ENCODE measurements at places on chromosomes 12 and 14.

DNA sequence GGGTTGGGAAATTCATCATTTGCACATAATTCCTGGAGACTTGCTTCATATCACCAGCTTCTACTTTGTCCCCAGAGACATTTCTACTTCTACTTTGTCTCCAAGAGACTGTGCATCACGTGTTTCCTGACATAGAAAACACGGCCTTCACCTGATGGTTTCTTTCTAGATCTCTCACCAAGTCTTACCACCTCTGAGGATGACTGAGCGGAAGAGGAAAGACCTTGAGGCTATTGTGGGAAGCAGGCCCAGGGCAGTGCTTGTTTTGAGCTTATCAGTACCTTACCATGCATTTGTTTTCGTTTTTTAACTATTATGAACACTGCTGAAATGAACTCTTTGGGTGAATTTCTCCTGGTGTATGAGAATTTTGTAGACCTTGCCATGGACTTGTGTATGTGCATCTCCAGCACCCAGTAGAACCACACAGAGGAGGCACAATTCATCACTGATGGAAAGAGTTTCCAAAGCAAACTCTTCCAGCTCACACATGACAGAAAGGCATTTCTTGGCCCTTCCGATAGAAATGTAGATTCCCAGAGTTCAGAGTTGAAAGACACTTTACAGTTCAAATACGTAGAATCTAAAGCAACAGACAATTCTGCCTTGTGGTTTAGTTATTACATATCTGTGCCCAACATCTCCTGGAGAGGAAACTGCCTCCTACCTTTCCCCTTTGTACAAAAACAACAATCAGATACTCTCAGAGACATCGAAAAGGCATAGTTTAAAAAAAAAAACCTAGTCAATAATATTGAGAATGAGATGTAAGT, 434.7 kb downstream of the FUT8 start:
- no peak overlapping the region for H3K4me3 ChIP-seq
- H3K36me3 ChIP-seq = no peaks in the 10 kb centered on the region
- H3K27ac ChIP-seq = no peak overlapping the region
- peaks cover 9% of the 10 kb centered on the region for H3K4me1 ChIP-seq
- H3K27me3 ChIP-seq = peaks cover 5% of the 10 kb centered on the region

DNA sequence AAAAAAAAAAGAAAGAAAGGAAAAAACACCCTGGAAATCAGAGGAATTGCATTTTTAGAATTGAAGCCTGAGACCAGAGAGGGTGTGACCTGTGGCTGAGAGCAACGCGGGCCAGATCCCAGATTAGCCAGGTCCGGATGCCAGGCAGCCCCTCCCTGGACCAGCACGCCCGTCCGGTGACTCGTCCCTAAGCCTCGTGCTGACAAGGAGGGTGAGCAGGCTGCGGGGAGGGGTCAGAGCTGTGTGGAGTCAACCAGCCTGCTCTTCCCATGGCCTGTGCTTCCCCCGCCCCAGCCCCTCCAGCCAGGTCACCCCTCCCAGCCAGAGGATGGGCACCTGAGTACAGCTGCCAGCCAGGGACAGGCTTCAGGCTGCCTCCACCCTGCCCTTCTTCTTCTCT, 4.2 kb upstream of the KLC1 start:
- no peaks in the 10 kb centered on the region for H3K36me3 ChIP-seq
- no peaks in the 10 kb centered on the region for H3K27me3 ChIP-seq
- no peak for DNase-seq
- peaks cover 38% of the 10 kb centered on the region for H3K4me1 ChIP-seq

DNA sequence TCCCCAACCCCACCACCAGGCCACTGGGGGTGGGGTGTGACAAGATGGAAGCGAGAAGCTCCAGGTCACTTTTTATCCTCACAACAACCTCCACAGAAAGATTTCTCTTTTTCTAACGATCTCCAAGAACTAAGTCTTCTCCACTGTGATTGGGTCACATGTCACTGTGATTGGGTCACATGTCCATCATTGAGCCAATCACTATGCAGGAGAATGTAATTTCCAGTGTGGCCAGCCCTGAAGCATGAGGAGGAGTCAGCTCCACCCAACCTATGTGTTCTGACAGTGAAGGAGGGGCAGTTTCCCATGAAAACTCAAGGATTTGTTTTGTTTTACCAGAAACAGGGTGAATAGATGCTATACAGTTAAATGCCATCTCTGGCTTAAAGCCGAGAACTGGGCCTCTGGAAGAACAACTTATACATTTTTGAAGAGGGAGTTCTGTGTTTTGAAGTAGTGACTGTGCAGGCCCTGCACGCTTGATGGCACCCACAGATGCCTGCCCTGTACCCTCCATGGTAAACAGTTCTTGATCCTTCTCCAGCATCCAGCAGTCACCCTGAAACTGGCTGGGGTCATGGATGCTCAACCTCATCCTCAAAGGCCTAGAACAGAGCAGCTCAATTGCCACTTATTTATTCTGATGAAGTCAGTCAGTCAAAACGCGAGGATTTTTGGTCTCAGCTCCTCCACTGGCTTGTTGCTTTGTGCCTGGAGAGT, 180.4 kb upstream of the BMP4 start:
- H3K27ac ChIP-seq = no peak overlapping the region
- DNase-seq = no peak
- H3K27me3 ChIP-seq = no peaks in the 10 kb centered on the region
- H3K36me3 ChIP-seq = no peaks in the 10 kb centered on the region
- no peaks in the 10 kb centered on the region for H3K4me1 ChIP-seq
- no peak overlapping the region for H3K4me3 ChIP-seq

DNA sequence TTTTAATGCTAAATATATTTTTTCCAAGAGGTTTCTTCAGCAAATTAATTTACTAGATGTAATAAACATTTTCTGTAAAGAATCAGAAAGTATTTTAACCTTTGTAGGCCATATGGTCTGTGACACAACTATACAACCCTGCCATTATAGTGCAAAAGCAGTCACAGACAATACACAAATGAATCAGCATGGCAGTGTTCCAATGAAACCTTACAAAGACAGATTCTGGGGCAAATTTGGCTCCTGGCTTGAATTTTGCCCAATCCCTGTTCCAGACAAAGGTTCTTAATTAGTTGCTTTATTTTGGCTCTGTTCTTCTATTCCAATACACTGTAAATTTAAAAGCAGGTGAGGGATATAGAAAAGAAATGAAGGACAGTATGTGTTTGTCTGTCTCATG, 352.5 kb downstream of the C12orf50 start:
- no peaks in the 10 kb centered on the region for H3K36me3 ChIP-seq
- no peak overlapping the region for H3K27ac ChIP-seq
- H3K4me1 ChIP-seq = no peaks in the 10 kb centered on the region
- no peak overlapping the region for H3K4me3 ChIP-seq

GRCh38 chr12:34109390-34109789, 87.1 kb downstream of the ALG10 start:
- H3K36me3 ChIP-seq = no peaks in the 10 kb centered on the region
- no peak overlapping the region for H3K27ac ChIP-seq
- no peak for DNase-seq
- peaks cover 30% of the 10 kb centered on the region for H3K27me3 ChIP-seq

DNA sequence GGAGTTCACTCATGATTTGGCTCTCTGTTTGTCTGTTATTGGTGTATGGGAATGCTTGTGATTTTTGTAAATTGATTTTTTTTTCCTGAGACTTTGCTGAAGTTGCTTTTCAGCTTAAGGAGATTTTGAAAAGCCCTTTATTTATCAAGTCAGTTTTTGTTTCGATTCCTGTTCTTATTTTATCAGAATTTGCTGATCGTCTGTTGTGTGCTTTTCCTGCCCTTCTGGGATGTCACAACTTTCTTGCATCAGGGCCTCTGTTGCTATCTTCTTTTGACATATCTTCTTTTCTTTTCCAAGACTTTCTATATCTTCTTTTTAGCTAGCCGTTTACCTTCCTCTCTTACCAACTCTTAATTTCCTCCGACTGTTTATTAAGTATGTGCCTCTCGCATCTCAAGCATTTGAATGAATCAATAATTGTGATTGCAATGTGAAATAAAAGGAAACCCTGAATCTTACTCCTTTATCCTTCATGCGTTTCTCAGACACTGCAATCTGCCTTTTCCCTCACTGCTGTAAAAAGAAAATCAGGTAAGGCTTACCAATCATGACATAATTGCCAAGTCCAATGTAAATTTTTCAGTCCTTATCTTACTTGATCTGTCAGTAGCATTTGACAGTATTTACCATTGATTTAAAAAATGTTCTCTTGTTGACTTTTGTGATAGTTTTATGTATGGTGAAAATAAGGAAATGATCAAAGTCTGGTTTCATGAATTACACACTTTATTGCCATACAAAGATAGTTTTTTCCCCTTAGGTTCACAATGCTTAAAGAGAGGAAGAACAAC, 53.0 kb downstream of the ETNK1 start:
- DNase-seq = no peak
- no peaks in the 10 kb centered on the region for H3K27me3 ChIP-seq
- H3K27ac ChIP-seq = no peak overlapping the region
- peaks cover 8% of the 10 kb centered on the region for H3K4me1 ChIP-seq
- no peak overlapping the region for H3K4me3 ChIP-seq

- H3K27ac ChIP-seq = no peak overlapping the region
- DNase-seq = no peak
- H3K27me3 ChIP-seq = no peaks in the 10 kb centered on the region
- no peak overlapping the region for H3K4me3 ChIP-seq
Measured at GRCh38 chr14:83289390-83289789, 1755.7 kb upstream of the SEL1L start.

GRCh38 chr12:10553148-10553547, 47.5 kb downstream of the EIF2S3B start:
- H3K27me3 ChIP-seq = no peaks in the 10 kb centered on the region
- no peak overlapping the region for H3K4me3 ChIP-seq
- no peak overlapping the region for H3K27ac ChIP-seq

- H3K4me3 ChIP-seq = peak overlapping the region; percentile 90
- H3K27me3 ChIP-seq = no peaks in the 10 kb centered on the region
- DNase-seq = no peak
- H3K27ac ChIP-seq = peak overlapping the region; percentile 97
- no peaks in the 10 kb centered on the region for H3K36me3 ChIP-seq
Measured at GRCh38 chr12:121579190-121579791, 1.5 kb downstream of the KDM2B start.

GRCh38 chr14:33408291-33408690, 469.6 kb downstream of the NPAS3 start:
- no peak overlapping the region for H3K27ac ChIP-seq
- DNase-seq = no peak
- H3K4me3 ChIP-seq = no peak overlapping the region
- H3K36me3 ChIP-seq = no peaks in the 10 kb centered on the region
- H3K27me3 ChIP-seq = no peaks in the 10 kb centered on the region
- no peaks in the 10 kb centered on the region for H3K4me1 ChIP-seq

DNA sequence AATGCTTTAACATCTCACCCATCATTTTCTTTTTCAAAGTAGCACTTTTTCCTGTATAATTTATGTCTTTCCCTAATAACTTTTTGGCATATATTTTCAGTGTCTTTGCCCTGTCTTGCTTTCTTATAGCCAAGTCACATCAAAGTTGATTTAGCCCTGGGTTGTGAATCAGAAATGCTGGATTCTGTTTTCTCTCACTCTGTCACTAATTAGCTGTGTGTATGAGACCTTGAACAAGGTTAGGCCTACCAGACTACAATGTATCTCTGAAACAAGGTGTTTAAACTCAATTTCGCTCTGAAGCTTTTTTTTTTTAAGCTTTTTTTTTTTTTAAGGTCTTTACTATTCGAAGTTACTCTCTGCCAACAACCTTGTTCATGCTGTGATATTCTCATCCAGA, 25.7 kb downstream of the CNOT2 start:
- no peak for DNase-seq
- H3K27me3 ChIP-seq = no peaks in the 10 kb centered on the region
- peaks cover 38% of the 10 kb centered on the region for H3K36me3 ChIP-seq
- H3K4me3 ChIP-seq = no peak overlapping the region
- no peak overlapping the region for H3K27ac ChIP-seq
- peaks cover 37% of the 10 kb centered on the region for H3K4me1 ChIP-seq

DNA sequence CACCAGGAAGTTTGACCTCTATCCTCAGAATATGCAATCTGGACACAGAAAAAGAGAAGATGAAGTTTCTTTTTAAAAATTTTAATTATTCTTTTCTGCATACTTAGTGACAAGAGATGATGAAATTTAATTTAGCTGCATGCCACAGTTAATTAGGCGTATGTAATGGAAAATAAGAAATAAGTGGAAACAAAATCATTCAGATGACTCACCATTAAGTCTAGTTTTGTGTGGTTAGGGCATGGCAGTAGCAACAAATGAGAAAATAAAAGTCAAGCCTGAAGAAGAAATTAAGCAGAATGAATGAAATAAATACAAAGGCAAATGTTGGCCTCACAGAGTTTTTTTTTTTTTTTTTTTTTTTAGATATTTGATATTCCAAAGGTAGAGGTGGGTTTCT, 30.9 kb upstream of the KLRD1 start:
- no peak overlapping the region for H3K27ac ChIP-seq
- no peak overlapping the region for H3K4me3 ChIP-seq
- peaks cover 13% of the 10 kb centered on the region for H3K27me3 ChIP-seq
- DNase-seq = no peak
- peaks cover 4% of the 10 kb centered on the region for H3K36me3 ChIP-seq

DNA sequence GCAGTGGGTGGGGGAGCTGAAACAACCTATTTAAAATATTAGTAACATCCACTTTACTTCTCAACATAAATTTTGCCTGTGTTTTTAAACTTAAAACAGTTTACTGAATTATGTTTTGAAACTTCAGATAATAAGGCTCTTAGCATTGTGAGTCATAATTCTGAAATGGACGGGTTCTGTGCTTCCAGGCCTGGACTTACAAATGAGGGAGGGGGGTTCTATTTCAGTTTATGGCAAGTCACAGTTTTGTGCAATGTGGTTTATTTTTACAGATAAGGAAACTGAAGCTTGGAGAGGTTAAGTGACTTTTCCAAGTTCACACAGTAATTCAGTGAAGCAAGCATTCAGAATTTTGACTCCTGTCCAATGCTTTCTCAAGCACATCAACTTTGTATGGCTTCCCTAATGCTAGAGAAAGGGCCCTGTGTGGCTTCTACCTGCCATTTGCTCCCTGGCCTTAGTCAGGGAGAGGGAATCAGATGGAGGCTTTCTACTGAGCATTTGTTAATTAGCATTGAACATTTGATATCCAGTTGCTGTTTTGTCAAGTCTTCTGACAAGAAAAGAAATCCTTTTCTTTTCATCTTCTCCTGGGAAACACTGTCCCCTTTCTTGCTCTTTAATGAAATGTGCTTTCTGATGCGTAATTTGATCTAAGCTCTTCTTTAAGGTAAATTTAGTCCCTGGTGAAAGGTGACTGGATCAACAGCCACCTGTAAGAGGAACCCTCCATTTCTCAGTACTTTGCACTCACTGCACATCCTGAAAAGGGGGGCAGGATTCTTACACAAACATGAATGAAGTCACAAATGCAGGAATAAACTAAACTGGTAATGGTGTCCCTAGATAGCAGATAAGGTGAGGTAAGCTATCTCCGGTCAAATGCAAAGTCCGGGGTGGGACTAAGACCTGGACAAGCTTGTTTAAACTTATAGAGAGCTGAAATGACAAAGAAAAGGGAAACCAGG, 2.5 kb upstream of the SALL2 start:
- no peak overlapping the region for H3K4me3 ChIP-seq
- peaks cover 11% of the 10 kb centered on the region for H3K27me3 ChIP-seq
- no peak for DNase-seq
- no peak overlapping the region for H3K27ac ChIP-seq
- no peaks in the 10 kb centered on the region for H3K36me3 ChIP-seq
- H3K4me1 ChIP-seq = peaks cover 10% of the 10 kb centered on the region

Data from stimulated activated naive B cell treated with anti-CD40 and anti-IgM and Interleukin-4, amounts not matched to agents 10 μg/mL and 1 μg/mL and 100 μg/mL, for 72 hours (primary cell).